ENCODE measurements at places on chromosomes 2 and 18.

GRCh38 chr2:168589236-168590211 is 133.5 kb downstream of the CERS6 start:
- no peak for DNase-seq

DNA sequence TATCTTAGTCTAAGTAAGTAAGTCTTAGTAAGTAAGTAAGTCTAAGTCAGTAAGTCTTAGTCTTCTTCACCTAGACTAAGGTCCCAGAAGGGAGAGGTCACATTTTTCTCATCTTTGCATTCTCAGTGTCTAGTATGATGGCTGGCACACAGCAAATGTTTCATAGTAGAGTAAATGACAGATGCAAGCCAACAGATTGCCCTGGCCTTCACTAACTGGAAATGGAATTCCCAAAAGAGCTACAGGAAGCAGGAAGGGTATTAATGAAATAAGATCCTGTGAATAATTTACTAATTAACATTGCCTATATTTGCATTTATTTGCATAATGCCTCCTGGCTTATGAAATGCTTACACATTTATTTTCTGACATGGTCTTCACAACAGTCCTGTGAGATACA is 221.6 kb downstream of the RAD51AP2 start:
- DNase-seq: no peak

- no peak for DNase-seq
These were observed 348.6 kb upstream of the SALL3 start for GRCh38 chr18:78630981-78631510.

- no peak for DNase-seq
These were observed 53.1 kb upstream of the GALNT5 start for GRCh38 chr2:157204401-157204800.

DNA sequence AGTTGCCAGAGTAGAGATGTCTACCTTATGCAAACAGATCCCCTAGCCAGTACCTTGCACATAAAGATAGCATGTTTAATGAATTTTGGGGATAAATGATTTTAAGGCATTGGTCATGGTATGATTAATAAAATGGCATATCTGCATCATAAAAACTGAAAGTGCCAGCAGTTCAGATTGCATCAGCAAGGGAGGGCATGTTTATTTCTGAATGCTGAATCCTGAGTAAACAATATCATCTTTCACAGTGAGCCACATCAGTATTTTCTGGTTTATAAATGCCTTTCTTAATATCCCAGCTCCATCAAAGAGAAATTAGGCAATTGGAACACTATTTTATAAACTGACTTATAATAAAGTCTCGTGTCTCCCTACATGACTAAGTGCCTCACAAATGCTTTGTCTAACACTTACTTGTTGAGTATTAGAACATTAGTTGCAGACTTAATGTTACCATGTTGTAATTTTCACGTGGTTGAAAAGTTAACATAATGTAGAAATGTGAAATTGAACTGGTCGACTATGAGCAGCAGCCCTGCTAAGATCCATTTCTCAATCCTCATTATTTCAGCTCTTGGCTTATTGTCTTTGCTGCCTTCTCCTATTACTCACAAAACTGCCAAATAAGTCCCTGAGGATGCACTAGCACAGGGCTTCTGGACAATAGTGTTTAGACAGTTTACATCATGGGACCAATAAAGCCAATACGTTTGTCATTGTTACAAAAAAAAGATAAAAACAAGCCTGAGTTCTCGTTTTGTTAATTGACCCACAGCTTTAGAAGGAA is 48.0 kb downstream of the LANCL1 start:
- DNase-seq: no peak

DNA sequence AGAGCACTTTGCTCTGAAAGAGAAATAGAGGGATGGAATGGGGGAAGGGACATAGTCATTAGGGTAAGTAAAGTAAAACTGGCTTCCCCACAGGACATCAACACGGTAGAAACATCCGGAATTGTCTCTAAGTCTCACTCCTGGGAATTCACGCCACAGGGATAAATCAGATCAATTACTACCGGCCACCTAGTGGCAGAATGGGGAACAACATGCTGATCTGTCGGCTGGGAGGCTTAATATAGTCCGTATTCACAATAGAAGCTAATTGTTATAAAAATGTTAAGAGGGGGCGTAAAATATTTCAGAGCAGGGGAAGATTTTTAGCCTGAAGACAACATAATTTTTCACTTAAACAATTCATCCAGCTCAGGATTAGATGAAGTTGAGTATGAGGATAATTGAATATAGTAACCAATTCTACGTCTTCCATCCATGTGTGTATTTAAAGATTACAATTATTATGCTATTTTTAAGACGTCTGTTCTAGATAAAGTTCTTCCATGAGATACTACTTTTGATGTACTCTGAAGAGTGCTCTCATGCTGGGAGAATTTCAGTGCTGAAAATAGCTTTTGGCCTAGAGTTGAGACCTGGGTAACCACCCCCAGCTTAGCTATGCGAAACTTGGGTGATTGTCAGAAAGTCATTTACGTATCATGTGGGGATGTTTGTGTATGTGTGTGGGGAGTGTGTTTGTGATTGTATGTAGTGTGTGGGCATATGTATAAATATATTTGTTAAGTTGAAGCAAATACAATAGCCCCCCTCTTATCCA is 65.7 kb downstream of the LRRTM1 start:
- no peak for DNase-seq

DNA sequence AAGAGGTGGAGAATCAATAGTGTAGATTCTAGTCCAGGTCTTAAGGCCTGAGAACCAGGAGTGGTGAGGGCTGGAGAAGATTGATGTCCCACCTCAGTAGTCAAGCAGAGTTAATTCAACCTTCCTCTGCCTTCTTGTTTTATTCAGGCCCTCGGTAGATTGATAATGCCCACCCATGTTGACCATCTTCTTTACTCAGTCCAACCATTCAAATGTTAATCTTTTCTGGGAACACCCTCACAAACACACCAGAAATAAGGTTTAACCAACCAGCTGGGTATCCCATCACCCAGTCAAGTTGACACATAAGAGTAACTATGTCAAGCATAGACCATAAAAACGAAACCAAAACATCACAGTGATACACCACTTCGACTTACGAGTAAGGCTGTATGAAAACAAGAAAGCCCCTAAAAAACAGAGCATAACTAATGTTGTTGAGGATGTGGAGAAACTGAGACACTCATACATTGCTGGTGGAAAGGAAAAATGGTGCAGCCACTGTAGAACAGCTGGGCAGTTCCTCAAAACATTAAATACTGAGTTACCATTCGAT is 57.5 kb downstream of the SLC35F5 start:
- no peak for DNase-seq

GRCh38 chr2:204177251-204177976 is 240.9 kb downstream of the ICOS start:
- DNase-seq: no peak

DNA sequence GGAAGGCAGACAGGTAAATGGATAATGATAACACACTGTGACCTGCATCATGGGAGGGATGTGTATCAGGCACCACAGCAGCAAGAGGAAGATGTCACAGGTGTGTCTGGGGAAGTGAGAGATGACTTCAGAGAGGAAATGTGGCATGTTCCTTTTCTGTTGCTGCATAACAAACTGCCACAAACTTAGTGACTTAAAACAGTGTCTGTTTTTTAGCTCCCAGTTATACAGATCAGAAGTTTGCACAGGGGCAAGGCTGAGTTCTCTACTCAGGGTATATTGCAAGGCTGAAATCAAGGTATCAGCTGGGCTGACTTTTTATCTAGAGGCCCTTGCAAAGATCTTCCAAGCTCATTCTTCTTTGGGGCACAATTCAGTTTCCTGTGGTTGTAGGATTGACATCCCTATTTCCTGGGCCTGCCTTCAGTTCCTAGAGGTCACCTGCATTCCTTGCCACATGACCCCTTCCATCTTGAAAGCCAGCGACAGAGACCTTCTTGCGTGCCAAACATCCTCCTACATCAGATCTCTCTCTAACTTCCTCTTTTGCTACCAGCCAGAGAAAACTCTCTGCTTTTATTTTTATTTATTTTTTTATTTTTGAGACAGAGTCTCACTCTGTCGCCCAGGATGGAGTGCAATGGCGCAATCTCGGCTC is 2.1 kb upstream of the MAP3K2 start:
- DNase-seq: no peak

DNA sequence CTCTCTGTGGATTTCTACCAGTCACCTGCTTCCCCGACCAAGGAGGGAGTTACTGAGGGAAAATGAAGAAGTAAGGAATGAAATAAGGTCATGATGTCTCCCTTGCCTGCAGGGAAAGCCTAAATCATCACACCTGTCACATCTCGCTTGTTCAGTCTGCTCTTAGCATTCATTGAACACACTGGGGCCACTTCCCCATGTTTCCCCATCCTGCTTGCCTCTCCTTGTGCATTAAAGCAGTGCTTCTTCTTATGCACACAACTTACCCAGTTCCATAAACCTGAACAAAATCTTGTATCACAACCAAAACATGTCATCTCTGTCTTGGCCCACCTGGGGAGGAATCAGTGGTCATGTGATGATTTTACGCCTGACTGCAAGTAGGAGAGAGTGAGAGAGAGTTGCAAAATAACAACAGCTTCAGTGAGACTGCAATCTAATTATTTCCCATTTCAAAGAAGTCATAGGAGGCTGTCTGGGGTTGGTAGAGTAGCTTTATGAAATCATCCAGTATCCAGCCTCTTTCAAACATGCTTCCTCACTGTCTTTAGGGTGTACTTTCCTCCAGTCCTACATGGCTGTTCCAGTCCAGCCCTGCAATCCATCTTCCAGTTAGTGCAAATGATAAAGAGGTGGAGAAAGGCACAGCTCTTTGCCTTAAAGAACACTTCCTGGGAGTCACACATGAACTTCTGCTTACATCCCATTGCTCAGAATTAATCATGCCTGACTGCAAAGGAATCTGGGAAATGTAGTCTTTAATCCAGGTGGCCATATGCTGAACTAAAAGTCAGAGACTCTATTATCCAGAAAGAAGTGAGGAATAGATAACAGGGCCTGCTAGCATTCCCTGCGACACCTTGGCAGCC is 220.1 kb downstream of the HAUS1 start:
- DNase-seq: no peak

DNA sequence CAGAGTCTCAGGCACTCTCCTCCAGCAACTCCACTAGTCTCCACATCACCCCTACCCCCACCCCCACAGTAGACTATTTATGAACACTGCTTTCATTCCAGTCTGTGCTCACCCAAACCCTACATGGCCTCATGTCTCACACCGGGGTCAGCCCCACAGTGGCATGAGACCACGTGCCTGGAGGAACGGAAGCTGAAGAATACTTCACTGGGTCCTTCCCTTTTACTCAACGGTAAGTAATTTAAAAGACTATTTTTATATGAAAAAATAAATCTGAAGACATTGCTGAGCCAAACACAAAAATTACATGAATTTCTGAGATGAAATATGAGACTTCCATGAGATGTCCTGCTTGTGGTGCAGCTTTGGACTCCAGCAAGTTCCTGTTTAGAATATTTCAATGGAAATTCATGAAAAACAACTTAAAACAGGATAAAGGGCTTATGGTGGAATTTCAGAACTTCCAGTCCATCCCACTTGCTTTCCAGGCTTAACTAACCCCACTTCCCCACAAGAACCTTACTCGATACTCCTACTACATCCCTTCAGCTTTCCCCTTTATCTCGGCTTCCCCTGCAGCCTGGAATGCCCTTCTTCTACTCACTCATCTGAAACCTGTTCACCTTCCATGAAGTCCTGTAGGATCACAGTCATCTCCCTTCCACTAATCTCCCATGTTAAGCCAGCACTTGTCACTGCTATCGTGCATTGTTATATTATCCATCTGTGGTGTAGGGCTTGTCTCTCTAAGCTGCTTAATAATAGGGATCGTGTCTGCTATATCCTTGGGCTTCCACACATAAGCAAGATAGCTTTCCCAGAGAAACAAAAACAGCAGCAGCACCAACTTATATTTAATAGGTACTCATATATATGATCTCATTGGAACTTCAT is 47.9 kb downstream of the SLC14A1 start:
- no peak for DNase-seq

- no peak for DNase-seq
These were observed 27.3 kb downstream of the ZAP70 start for GRCh38 chr2:97740590-97741182.

DNA sequence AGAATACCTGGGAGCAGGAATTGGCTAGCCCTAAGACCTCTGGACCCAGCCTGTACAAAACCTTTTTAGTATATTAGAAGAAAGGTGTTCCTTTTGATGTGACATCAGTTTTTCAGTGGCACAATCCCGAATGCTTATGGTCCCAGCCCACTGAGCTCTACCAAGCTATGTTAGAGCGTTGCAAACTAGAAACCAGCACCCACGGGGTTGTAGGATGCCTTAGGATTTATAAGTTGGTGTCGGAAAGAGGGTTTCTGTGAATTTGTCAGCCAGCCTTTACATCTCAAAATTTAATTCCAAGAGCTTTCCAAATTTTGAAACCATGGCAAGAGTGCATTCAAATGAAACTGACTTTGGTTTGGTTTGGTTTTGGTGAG is 499 bp upstream of the LMAN1 start:
- no peak for DNase-seq

GRCh38 chr18:3444954-3445353 is 5.0 kb upstream of the TGIF1 start:
- no peak for DNase-seq

DNA sequence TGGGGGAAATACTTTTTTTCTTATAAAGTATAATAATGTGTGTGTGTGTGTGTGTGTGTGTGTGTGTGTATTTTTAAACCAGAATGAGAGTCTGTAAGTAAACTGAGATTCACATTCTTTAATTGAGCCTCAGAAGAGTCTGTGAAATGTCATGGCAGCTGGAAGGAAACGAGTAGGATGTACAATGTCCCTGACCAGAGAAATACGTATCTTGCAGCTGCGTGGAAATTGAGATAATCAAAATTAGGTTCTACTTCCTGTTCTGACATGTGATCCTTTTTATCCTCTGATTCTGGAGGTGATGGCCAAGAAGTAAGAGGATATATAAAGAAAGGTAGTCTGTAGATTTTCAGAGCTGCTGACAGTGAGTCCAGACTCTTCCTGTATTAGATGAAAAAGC is 50.0 kb downstream of the SH3RF3 start:
- no peak for DNase-seq

DNA sequence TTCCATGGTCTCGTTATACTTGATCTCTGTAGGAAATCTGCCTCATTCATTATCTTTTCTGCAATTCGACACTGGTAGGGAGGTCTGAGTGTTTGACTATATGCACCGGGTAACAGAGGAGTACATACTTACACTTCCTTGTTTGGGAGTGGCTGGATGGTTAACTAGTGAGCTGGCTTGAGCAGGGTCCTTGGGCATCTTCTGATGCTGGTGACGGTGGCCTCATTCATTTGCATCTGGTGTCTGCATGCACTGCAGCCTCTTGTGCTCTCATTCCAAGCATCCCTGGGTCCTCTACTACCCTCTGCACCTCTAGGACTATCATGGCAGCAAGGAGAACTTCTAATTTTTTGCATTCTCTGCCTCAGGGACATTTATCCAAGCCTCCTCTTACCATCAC is 100.0 kb upstream of the TCF4 start:
- DNase-seq: no peak

DNA sequence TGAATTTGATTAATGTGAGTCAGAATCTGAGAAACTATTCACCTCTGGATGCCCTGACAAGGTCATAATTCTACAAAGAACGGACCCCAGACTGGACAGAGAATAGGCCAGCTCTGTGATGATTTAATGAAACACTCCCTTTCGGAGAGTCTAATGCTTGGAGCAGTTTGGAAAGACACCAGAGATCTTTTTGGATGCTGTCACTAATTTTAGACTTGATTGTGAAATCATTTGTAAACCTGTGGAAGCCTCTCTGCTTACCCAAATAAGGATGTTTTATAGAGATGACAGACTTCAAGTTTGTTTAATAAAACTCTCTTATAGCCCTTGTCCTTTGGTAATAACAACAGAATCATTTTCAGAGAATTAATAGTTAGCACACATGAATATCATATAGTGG is 83.5 kb downstream of the MYL12B start:
- no peak for DNase-seq

- DNase-seq: no peak
These were observed 12.0 kb upstream of the STPG4 start for GRCh38 chr2:47167149-47167548.

Data from activated T-helper 2 cell treated with anti-CD3 and anti-CD28 coated beads, Interferon-gamma antibody, Interleukin-2, Interleukin-4, amounts not matched to agents 10 μg/mL and 5 μg/mL and 100 μg/mL, durations not matched to agents 14 hours and 24 hours and 36 hours (primary cell).